Stromal cell of bone marrow (primary cell): ENCODE measurements at places on chromosomes 5 and 9.

- DNase-seq, result no peak
These were observed 21.1 kb upstream of the SLC28A3 start for GRCh38 chr9:84361645-84362044.

GRCh38 chr5:143003328-143003636, 233.1 kb downstream of the ARHGAP26 start:
- DNase-seq, result no peak

- DNase-seq, result no peak
These were observed 49.3 kb downstream of the NR2F1 start for GRCh38 chr5:93632327-93632726.

DNA sequence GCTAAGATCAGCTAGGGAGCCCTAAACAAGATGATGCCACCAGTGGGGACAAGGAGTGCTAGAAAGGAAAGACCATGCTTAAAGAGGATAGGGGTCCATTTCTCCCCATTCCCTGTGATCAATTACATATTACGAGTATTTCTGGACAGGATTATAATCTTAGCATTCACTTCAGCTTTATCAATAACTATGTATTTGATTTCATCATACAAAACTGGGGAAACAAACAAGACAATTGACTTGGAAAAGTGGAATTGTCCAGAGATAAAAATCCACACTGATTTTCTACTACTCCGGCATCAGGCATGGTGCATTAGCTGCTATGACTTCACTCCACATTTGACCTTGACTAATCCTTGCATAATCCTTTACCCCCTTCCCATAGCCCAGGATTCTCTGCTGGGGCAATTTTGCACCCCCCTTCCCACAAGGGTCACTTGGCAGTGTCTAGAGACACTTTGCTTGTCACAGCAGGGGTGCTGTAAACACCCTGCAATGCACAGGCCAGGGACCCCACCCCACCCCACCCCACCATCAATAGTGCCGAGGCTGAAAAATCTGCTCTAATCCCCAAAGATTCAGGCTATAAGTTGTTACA, 29.9 kb upstream of the UBE2QL1 start:
- DNase-seq, result no peak

DNA sequence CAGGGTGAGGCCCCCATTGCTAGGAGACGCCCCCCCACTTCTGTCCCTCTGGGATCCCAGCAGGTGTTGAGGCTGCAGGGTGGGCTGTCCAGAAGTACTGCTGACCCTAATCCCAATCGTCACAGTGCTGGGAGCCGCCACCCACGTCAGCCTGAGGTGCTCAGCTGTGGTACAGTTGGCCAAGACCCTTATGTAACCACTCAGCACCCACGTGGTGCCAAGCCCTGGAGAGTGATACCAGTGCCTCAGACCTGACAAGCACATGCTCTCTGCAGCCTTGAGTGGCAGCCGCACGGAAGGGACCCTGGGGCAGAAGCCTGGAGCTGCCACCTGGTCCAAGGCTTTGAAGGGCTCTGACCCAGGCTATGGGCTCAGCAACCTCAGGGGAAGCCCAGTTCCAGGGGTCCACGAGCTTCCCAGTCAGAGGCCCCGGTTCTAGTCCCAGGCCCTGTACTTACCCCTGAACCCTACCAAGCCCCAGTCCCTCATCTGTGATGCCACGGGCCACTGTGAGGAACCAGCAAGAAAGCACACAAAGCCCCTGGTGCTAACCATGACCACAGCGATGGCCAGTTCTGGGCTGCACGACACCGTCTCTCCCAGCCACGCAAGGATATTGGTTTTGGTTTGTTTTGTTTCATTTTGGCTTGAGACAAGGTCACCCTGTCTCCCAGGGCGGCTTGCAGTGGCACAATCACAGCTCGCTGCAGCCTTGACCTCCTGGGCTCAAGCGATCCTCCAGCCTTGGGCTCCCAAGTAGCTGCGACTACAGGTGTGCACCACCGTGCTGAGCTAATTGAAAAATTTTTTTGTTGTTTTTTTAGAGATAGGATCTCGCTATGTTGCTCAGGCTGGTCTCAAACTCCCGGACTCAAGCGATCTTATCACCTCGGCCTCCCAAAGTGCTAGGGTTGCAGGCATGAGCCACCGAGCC, 50.7 kb downstream of the DBH start:
- DNase-seq, result no peak

DNA sequence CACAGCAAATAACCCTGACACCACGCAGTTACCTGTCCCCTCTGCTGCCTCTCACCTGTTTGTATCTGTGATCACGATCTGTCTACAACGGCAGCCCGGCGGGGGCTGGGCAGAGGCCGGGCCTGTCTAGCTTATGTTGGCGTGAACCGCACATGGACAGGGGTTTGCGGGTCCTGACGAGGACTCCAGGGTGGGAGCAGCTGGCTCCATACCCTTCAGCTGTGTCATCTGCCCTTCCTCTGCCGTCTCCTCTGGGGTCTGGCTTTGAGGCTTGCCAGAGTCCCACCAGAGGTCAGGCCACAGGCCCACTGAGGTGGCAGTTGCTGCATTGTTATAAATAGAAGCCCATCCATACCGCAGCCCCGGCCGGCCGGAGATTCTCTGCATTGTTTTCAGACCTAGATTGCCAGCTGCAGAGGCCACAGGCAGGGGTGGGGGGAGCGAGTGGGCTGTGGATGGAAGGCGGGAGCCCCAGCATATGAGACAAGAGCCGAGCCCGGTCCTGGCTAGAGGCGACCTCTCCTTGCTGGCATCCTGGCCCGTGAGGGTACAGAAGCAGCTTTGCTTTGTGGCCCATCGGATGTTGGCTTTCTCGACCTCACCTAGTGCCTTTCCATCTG, 37.8 kb downstream of the FAM78A start:
- DNase-seq, result no peak

- no peak for DNase-seq
These were observed 679.6 kb downstream of the IRX1 start for GRCh38 chr5:4275232-4275631.

- no peak for DNase-seq
These were observed 6.1 kb downstream of the SUSD3 start for GRCh38 chr9:93064392-93065134.

DNA sequence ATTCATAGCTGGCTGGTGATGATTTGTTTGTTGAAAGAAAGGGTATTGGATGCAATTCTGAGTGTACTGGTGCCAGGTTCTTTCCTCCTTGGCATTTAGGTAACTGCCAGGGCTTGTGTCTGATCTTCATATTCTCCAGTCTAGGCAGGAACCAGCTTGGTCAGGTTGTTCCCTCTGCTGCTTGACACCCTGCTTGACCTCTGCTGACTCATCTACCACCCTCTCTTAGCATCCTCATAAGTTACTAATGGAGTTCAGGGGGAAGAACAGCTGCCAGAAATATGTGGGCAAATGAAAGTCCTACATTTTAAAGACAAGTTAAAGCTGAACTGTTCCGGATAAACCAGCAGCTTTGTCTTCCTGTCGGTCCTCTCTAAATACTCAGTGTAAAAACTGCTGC, 116.1 kb upstream of the TNC start:
- DNase-seq, result peak; percentile 76

GRCh38 chr5:134524826-134525682, at the start of gene JADE2:
TSS of gene JADE2 (plus strand) at chr5:134525670. CDS start at chr5:134535858, 10,188 bp downstream.
- no peak for DNase-seq

DNA sequence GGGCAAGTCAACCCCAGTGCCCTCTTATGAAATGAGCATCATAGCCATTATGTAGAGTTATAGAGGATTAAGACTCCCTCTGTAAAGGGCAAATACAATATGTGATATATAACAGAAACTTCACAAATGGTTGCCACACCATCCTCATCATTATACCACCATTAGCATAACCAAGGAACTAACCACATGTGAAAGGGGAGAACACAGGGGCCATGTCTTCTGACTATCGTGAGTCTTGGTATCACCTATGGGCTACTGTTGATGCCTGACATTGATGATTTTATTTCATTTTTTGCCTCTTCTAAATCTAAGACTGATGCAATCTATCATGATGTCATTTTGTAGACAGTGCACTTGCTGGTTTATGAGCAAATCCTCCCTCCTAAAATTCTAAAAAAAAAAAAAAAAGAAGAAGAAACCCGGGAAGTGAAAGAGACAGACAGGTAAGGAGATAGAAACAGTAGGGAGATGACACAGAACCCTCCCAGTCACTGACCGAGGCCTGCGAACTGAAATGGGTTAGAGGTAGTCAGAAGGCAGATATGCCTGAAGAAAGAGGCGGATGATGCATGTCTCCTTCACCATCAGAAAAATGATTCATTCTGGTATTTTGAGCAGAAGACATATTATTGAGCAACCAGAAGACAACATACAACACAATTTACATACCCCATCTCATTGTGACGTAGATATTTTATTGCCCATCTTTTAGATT, 266.0 kb downstream of the DMAC1 start:
- DNase-seq, result no peak

DNA sequence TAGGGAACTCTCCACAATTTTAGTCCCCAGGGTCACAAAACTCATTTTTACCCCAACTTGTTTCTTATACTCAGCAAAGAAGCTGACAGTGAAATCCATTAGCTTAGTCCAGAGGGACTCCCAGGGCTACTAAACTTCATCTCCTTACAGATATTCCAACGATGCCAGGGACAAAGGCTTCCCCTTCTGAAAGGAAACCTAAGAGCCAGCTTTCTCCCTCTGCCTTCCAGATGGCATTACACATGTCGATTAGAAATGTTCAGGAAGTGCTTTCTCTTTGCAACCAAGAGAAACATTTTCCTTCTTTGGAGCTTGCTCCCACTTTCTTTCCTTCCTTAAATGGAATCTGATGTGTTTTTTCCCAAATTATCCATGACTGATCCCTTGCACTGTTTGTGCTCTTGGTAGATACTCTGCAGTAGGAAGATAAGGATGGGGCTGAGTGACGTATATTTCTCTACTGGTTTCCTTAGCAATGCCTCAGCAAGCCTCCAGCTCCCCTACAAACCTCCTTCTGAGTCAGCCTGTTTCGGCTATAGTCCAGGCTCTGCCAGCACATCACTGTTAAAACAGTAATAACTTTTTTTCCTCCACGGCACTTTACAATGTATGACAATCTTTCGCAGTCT, 43.0 kb upstream of the HTR4 start:
- DNase-seq, result peak; percentile 78

DNA sequence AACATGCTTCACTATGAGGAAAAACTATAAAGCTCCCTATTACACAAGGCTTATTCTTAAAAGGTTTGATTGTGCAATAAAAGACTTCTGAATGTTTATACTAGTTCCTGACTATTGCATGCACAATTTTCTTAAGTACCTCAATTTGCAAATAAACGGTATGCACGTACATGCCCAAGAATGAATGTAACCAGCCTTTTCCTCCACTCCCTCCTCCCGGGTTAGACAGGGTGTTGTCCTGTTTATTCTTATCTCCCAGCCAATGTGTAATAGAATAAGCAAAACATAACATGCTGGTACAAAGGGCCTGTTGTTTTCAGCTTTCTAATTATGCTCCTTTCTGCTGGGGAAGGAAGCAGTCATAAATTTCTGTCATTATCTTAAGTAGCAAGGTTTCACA, 79.1 kb downstream of the AOPEP start:
- peak; percentile 61 for DNase-seq

GRCh38 chr9:34665381-34666250, 3.2 kb upstream of the CCL27 start:
- peak; percentile 93 for DNase-seq

GRCh38 chr9:71403106-71403505, 281.7 kb upstream of the TRPM3 start:
- DNase-seq, result no peak

GRCh38 chr5:126139086-126139485, 284.1 kb upstream of the GRAMD2B start:
- DNase-seq, result no peak

DNA sequence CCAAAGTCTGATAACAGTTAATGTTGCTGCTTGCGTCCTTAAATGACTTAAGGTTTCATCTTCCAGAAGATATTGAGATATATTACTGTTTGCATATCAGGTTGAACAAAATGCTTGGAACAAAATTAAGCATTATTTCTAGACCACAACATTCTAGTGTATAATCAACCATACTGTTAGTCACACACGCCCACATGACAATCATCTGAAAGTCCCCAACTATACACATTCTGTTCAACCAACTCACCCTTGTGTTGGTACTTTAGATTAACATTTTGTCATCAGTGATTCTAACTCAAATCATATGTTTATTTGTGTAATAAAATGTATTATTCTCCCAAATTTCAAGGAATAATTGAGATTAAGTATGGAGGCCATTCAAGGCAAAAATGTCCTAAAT, 47.3 kb downstream of the LURAP1L start:
- DNase-seq, result no peak

DNA sequence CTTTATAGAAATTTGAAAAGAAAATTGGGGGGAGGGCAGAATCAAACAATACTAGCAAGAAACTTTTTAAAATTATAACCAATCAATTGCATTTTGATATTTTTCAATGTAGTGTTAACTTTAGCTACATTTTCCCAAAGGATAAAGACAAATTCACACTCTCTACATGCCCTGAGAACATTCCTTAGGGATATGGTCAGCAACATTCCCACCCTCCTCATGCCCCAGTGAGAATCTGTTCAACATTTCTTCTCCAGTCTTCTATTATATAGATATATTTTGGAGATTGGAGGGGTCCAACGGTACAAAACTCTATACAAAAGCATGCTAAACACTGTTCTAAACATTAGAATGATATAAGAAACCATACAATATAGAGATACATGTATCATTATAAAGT, 11.6 kb upstream of the PRR16 start:
- no peak for DNase-seq

DNA sequence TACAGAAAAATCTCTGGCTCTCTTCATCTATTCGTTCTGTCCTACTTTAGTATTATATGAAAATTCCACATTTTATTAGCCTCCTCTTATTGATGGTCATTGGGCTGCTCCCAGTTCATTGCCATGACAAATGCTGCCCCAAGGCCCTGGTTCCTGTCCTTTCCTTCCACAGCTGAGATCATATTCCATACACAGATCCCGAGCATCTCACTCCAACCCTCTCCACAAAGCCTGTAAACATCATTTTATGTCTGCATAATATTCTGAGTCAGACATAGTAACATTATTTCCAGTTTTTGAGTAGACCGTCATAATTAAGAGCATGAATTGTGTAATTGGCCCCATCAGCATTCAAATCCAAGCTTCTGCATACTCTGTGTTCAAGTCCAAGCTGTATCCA, 86.3 kb downstream of the MVB12B start:
- no peak for DNase-seq

GRCh38 chr9:124180557-124180956, 77.2 kb upstream of the NEK6 start:
- peak; percentile 6 for DNase-seq

DNA sequence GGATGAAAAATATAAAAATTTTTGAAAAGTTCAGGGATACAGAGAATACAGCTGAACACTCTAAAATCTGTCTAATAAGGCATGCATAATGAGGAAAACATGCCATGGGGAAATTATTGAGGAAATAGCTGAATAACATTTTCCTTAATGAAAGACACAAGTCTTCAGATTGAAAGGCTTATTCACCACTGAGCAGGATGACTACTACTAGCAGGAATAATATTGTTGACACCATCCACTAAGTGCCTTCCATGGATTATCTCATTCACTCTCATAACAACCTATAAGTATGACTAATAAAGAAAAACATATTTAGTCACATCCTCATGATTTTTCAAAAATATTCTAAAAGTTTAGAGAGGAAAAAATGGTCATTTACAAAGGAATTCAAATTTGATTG, 96.7 kb upstream of the FER start:
- DNase-seq, result peak; percentile 81
